ENCODE measurements at places on chromosomes 16 and 17. TPM values are rescaled to one million over a fixed set of nuclear protein-coding genes. Genes with fewer than 3 reads are reported as not detected.

Gene POLR3E
- total RNA-seq = 63.1 TPM

Gene RNF43
- total RNA-seq = 4.6 TPM

Gene ZG16B
- 0.64 TPM for total RNA-seq

Gene SMTNL2
- total RNA-seq = not detected

Gene PIRT
- total RNA-seq = not detected

Gene TERB1
- total RNA-seq = 0.21 TPM

Gene SCNN1B
- 0.48 TPM for total RNA-seq

Gene ZNF668
- total RNA-seq = 6.4 TPM

Gene TVP23A
- not detected for total RNA-seq

Gene KRTAP3-1
- not detected for total RNA-seq

Gene TPSG1
- total RNA-seq = not detected

All from tracheal epithelial cell (primary cell).